ENCODE measurements at places on chromosomes 16 and 17.

GRCh38 chr17:65820306-65820705 is 258.9 kb upstream of the AXIN2 start:
- DNase-seq: no peak

DNA sequence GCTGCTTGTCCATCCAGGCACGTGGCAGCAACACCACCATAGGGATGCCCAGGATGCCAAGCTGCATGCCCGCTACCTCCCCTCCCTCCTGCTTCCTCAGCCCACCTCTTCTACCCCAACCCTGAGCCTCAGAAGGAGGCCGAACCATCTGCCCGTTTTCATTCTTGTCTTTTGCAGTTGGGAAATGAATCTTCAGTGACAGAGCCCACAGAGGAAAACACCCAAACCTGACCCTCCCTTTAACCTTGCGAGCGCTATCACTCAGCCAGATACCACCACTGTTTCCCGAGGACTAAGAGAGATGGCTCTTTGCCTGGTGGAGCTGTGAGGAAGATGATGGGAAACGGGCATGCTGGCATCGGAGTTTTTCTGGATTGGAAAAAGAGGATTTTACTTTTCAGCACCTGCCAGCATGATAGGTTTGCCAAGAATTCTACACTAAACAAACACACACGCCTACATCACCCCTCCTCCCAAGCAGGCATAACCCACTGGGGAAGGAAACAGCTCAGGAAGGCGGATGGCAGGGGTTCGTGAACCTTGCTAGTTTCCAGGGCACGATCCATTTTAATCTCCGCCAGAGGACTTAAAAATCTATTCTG is 457.4 kb downstream of the SLC39A11 start:
- no peak for DNase-seq

- no peak for DNase-seq
Measured at GRCh38 chr17:64554028-64554637, 47.4 kb downstream of the CEP95 start.

DNA sequence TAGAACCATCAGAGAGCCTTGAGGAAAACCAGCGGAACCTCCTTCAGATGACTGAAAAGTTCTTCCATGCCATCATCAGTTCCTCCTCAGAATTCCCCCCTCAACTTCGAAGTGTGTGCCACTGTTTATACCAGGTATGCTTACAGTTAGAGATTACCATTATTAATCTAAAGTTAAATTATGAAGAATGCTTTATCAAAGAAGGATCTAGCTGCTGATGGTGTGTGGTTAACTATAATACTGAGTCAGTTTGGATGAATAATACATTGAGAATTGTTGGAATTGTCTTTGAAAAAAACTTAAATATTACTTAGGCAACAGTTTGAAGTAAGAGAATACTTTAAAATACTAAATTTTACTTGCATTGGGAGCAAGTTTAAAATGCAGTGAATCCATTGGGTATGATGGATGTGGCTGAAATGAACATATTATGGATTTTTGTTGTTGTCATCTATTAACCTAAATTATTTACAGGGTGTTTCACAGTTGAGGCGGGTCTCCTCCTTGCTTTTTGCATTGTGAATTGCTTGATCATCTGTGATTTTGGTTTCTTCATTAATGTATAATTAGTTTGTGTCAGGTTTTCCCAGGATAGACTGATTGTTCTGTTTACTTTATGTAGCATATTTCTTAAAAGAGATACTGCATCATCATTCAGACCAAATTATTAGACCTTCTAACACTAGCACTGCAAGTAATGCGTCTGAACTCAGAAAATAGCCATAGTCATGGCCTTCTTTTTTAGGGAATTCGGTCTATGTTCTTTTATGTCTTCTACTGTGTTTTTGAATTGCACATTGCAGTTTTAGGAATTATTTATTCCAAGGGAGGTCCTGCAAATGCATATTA is 47.8 kb downstream of the OMG start:
- no peak for DNase-seq

GRCh38 chr16:66344533-66345145 is 21.9 kb upstream of the CDH5 start:
- no peak for DNase-seq

DNA sequence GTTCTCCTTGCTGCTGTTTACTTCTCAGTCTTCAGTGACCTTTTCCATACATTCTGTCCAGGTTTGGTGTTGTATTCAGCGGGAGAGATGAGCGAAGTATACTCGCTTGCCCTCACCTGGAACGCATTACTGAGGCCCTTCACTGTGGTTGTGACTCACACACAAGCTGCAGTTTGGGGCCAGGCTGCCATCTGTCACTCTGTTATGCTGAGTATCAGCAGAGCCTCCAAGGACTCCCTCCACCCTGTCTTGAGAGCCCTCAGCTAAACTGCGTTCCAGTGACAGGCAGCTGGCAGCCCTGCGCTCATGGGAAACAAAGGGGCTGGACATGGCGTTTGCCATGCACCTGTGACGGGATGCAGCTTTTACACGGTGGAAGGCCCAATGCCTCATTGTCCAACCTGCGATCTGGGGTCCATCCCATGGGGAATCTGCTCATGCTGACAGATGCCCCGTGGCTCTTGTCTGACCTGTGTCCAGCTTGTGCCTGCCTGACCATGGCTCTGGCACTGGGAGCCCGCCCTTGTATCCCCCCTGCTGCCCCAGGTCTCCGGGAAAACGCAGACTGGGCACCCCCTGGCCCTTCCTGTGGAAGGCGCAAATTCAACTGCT is 6.5 kb upstream of the ZNF778 start:
- DNase-seq: no peak

DNA sequence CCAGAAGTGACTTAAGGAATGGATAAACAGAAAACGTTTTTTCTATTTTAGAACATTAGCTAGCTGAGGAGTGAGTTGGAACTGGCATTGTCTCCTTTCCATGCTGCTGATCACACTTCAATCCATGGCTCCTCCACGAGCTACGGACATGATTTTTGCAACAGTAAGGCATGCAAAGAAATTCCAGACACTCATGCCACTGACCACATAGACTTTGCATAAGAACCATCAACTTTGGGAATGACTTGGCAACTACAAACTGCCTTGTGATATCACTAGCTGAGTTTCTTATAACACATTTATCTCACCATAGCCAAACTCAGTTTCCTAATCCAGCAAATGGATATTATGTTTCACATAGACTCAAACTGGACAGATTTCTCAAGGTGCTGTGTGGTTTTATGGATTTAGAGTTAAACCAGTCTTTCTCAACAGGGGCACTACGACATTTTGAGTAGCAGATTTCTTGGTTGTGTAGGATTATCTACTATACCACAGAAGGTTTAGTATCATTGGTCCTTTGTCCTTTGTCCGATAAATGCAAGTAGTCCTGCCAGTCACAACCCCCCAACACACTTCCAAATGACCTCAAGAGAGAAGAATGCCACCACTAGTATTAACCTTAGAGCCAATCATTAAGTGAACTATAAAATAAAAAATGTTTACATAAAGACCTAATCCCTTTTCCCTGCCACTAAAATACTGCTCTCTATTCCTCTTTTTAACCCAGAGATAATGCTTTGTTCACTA is 48.3 kb upstream of the C17orf78 start:
- DNase-seq: no peak

- DNase-seq: no peak
Measured at GRCh38 chr16:11503566-11503965, 83.2 kb downstream of the LITAF start.

GRCh38 chr16:23509782-23510163 is 521 bp downstream of the GGA2 start:
- peak; percentile 47 for DNase-seq

DNA sequence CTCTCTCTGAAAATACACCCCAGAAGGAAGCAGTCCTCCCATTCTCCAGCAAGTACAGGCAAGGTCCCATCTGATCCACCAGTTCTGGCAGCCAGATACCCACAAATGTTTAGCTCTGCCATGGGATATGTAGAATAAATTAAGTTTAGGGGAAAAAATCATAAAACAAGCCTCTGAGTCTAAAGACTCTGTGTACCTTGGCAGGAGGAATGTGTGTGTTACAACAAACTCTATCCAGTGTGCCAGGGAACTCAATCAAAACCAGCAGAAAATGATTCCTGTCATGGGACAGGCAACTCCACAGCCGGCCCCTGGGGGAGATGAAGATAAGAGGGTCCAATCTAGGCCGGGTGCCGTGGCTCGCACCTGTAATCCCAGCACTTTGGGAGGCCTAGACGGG is 73.4 kb downstream of the MRM3 start:
- no peak for DNase-seq

DNA sequence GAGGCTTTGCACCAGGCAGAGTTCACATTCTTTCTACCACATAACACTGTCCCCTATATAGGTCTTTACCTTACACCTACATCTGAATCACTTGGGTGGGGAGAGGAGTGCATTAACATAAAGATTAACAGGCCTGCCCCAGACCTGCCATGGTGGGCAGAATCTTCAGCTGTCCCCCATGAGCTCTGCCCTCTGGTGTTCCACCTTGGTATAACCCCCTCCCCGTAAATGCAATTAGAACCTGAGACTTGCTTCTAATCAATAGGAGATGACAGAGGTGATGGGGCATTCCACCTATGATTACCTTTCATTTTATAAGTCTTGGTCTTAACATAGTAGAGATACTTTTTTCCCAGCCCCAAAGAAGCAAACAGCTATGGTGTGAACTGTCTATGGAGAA is 20.4 kb upstream of the GRIN2A start:
- DNase-seq: no peak

- DNase-seq: no peak
Measured at GRCh38 chr16:73527187-73527586, 479.3 kb upstream of the ZFHX3 start.

DNA sequence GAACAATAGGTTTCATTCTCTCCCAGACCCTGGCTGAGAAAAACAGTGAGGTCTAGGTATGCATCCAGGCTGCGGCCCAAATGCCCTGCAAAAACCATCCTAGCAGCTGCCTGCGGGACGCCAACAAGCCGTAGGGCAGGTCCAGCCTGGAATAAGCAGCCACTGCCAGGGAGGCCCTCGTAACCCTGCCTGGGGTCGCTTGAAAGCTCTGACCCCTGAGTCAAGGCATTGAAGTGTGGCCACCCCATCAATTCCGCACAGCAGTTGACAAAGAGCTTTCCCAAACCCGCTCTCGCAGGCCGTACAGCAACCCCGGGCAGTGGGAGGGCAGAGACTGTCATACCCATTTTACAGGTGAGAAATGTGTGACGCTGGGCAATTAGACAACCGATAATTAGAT is 11.1 kb downstream of the TRPV1 start:
- DNase-seq: no peak

DNA sequence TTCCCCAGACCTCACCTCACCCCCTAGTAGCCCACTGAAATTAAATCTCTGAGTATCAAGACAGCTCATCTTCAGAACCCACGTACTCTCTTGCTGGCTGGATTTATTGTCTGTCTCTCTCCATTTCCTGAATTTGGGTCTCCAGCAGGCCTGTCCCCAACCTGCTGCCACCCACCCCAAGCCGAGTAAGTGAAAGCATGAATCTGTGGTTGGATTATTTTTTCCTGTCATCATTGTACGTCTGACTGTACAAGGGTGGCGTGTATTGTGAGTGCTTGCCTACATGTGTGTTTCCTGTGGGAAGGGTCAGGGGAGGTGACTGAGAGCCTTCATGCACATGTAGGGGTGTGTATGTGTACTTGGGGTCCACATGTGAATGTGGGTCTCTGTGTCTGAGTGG is 5.4 kb downstream of the TNP2 start:
- DNase-seq: peak; percentile 57

DNA sequence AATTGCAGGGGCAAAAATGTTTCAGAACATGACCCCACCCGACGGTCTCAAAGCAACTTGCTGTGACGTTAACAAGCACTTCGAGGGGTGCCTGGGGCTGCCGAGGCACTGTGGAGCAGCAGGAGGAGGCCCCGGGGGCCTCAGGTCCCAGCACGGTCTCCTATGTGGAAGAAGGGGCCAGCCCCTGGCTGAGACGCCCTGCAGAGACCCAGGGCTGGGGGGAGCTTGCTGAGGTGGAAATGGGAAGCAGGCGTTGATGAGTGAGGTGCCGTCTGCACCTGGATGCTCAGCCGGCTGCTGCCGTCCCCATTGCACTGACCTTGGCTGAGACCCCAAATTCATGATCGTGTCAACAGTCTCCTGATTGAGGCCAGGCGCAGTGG is 46.5 kb downstream of the NT5M start:
- DNase-seq: no peak

DNA sequence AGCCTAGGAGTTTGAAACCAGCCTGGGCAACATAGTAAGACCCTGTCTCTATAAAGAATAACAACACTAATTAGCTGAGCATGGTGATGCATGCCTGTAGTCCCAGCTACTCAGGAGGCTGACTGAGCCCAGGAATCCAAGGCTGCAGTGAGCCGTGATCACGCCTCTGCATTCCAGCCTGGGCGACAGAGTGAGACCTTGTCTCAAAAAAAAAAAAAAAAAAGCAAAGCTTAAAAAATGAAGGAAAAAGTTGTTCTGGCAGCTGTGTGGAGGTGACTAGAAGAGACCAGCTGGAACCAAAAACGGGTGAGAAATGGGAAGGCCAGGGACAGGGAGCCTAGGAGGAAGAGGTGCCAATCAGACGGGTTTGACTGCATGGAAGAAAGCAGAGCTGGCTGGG is 4.2 kb downstream of the BCL7C start:
- no peak for DNase-seq

All from stimulated activated naive CD4-positive, alpha-beta T cell (primary cell).